ENCODE measurements at places on chromosomes 3 and 15.

DNA sequence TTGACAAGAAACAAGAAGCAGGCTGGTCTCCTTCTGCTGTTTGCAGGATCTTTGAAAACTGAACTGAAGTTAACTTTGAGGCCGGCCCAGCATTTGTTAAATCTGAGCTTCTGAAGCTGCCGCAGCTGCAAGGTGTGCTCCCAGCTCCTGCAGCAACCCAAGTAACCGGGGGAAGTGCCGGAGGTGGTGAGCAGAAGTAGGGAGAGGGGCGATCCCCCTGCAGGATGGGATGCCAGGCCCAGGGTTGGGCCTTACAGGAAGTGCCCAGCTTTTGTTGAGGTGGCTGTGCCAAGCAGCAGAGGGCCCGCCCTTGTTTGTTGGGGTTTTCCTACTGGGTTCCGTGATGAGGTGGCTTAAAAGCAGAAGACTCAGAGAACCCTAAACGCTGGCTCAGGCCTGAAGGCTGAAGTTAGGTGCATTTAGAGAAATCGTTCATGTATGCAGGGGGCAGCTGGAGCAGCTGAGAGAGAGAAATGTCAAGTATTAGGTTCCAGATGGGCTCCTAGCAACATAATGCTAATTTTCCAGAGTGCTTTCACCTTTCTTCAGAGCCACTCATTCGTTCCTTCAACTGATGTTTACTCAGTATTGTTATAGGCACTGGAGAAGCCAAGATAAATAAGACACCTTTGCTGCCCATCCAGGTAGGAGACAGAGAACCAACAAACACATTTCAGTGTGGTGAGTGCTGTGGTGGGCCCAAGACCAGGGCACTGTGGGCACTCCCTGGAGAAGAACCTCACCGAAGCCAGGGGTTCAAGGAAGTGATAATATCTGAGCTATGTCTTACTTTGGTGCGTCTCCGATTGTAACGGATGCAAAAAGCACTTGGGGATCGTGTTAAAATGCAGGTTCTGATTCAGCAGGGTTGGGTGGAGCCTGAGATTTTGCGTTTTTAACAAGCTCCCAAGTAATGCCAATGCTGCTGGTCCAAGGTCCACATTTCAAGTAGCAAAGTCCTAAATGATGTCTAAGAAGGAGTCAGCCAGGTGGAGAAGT is 42.2 kb upstream of the PLCL2 start:
- no peak for DNase-seq

DNA sequence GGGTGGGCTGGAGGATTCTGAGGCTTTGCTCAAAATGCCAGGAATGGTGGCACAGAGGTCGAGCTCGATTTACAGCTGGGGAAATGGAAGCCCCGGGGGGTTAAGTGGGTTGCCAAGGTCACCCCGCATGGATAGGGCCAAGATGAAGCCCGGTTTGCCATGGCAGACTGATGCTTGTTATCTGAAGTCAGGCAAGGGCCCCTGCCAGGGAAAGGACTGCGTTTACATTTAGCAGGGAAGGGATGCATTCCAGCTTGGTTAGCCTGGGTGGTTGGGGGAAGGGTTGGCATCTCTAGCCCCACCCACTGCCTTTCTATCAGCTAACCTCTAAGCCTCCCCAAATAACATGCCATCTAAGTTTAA is 79.0 kb downstream of the RPLP1 start:
- DNase-seq: no peak

GRCh38 chr15:39783244-39783820 is 691 bp upstream of the FSIP1 start:
- no peak for DNase-seq

- no peak for DNase-seq
Observed at GRCh38 chr3:98136631-98137030, 6.1 kb downstream of the OR5H1 start.

GRCh38 chr3:33658991-33659848 is 58.8 kb downstream of the CLASP2 start:
- no peak for DNase-seq

DNA sequence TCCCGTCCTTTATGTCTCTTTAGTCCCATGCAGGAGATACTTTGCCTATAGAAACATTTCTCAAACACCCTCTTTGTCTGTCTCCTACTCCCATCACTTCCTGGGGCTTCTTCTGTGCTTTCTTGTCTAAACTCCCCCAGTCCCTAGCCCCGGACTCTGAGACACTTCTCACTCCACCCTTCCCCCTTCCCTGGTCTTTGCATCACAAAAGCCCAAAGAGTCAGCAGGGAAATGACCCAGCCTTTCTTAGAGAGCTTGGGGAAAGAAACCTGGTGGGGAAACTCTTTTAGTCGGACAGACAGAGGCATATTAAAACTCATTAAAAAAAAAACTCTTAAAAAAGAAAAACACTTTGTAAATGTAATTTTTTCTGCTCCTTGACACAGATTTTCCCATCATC is 211.2 kb downstream of the TJP1 start:
- DNase-seq: peak; percentile 54

GRCh38 chr3:280681-281080 is 84.1 kb downstream of the CHL1 start:
- DNase-seq: no peak

DNA sequence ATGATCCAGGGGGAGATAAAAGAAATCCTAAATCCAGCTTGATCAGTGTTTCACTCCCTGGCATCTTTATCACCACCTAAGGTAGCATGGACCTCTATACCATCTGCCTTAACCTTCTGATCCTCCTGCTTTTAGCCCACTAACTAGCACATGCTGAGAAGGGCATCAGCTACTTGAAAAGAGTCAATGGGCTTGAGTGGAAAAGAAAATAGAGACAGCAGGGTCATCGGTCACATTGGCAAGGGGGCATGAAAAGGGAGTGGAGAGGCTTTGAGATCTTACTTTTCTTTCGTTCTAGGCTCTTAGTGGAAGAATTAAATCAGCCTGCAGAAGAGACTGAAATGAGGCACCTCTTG is 239 bp upstream of the ZFYVE19 start:
- no peak for DNase-seq

DNA sequence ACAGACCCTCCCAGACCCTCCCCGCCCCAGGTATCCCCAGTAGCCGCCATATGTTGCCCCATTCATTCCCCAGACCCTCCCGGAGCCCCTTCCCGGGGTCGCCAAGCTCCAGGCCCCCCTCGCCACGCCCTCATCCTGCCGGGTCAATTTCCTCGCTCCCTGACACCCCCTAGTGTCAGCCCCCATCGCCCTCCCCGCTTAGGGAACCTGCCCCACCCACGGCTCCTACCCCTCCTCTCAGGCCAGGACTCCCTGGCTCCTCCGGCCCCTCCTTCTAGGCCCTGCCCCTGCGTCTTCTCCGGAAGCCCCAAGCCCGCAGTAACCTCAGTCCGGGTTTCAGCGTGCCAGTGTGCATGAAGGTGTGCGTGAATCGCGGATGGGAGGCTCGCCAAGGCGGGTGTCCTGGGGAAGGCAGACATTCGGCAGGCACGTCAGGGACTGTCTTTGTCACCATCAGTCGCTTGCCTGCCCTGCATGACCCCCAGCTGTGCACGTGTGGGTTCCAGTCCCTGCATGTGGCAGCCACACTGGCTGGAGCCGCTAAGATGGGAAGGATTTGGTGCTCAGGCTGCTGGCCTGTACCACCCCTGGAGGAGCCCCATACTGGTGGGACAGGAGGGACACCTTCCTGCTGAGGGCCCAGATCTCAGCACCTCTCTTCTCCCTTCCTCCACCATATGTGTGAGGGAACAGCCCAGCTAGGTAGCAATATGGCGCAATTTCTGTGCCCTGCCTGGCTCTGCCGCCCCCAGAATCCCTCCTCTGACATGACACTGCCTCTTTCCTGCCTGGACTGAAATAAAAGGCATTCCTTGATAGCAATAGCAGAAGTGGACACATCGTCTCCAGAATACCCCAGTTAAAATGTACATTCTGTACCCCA is 693 bp downstream of the DISP2 start:
- DNase-seq: no peak

- no peak for DNase-seq
Observed at GRCh38 chr3:33001889-33002288, 50.4 kb downstream of the CCR4 start.

GRCh38 chr15:68650901-68651709 is 72.3 kb downstream of the CORO2B start:
- peak; percentile 80 for DNase-seq

DNA sequence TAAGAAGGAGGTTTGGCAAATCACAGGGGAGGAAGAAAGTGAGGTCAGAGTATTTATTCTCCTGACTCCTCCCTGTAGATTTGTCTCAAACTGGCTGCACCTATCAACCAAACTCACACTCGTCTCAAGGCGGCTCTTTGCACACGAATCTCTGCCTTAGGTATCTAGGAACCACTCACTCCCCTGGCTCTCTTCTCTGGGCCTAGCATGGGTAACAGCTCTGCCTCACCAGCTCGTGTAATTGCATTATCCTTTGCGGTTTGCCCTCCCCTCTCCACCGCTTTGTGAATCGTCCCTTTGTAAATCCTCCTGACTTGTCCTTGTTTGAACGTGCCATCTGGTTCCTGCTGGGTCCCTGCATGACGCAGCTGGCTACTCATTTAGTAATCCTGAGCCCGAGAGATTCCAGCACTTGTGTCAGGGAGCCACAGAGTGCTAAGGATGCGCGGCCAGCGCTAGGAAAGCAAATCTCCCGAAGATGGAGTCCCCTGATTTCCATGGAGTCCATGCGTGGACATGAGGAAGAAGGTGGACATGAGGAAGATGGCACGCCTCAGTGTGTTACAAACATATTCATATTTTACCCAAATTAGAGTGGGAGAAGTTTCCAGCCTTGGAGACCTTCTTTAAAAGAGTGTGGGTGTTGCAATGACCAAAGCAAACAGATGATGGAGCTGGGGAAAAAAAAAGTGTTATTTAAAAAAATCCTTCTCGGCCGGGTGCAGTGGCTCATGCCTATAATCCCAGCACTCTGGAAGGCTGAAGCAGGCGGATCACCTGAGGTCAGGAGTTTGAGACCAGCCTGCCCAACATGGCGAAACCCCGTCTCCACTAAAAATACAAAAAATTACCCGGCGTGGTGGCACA is 26.7 kb downstream of the NRROS start:
- DNase-seq: no peak

- DNase-seq: no peak
Observed at GRCh38 chr3:31373681-31374080, 159.0 kb upstream of the STT3B start.

DNA sequence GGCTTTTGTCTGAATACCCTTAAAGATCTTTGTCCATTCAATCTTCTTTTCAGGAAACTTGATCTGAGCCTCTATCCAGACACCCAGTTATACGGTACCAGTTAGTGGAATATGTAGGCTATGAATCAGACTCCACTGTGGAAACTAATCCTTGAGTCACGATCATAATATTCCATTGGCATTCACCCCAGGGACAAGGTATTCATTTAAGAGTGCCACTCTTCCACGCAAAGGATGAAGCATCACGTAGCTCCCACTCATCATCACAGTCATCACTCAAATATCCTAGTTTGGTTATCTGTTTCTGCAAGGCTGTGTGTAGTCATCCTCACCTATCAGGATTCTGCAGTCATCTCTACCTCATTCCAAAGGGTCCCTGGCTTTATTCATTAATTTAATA is 85.6 kb downstream of the NEDD4 start:
- DNase-seq: no peak

GRCh38 chr3:9837701-9838582 is 5.9 kb downstream of the RPUSD3 start:
- no peak for DNase-seq

GRCh38 chr15:47136236-47136635 is 581.1 kb upstream of the SEMA6D start:
- no peak for DNase-seq

DNA sequence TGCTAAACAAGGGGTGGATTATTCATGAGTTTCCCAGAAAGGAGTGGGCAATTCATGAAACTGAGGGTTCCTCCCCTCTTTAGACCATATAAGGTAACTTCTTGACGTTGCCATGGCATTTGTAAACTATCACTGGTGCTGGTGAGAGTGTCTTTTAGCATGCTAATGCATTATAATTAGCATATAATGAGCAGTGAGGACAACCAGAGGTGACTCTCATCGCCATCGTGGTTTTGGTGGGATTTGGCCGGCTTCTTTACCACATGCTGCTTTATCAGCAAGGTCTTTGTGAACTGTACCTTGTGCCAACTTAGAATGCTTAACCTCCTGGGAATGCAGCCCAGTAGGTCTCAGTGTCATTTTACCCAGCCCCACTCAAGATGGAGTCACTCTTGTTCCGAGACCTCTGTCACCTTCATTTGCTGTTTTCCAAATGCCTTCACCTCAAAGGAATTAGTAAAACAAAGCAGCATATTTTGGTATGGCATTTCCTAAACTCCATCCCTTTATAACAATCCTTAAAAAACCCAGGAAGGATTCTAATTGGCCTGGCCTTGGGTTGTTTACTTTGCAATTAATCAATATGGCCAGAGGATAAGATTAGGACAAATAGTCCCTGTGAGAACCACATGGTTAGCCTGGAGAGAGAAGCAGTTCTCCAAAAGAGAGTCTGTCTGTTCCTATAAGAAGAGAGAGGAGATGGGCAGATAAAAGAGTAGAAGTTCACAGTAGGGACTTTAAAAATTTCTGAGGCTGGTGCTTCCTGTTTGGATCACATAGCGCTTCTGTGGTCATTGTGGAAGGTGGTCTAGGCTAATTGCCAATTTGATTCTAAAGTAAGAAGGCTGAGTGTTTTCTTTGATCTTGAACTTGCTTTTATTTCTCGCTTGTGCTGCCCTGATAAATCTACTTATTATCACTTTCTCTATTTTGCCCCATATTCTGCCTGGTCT is 155.2 kb upstream of the EOMES start:
- DNase-seq: no peak

- no peak for DNase-seq
Observed at GRCh38 chr3:166526881-166527280, 689.7 kb upstream of the BCHE start.

DNA sequence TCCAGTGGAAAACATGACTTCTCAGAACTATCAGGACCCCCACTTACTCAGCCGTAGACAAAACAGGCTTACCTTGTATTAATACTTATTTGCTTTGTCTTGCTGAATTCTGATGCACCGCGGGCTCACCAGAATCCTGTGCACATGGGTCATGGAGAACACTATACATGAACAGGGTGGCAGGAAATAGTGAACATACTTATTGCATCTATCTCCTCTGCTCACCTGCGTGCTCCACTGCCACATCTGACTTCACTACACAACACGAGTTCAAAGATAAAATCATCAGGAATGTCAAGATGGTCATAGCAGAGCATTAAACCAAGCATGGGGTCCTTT is 10.7 kb upstream of the MAPK6 start:
- no peak for DNase-seq

GRCh38 chr15:29114221-29115092 is 155.2 kb downstream of the NSMCE3 start:
- DNase-seq: no peak

All from iPS DF 6.9 (cell line).